Anterior cingulate cortex (tissue), 58 donors: ENCODE measurements at places on chromosomes 6 and 20.

GRCh38 chr20:62878244-62879038, 16.8 kb upstream of the TCFL5 start:
- DNase-seq, result no peak

DNA sequence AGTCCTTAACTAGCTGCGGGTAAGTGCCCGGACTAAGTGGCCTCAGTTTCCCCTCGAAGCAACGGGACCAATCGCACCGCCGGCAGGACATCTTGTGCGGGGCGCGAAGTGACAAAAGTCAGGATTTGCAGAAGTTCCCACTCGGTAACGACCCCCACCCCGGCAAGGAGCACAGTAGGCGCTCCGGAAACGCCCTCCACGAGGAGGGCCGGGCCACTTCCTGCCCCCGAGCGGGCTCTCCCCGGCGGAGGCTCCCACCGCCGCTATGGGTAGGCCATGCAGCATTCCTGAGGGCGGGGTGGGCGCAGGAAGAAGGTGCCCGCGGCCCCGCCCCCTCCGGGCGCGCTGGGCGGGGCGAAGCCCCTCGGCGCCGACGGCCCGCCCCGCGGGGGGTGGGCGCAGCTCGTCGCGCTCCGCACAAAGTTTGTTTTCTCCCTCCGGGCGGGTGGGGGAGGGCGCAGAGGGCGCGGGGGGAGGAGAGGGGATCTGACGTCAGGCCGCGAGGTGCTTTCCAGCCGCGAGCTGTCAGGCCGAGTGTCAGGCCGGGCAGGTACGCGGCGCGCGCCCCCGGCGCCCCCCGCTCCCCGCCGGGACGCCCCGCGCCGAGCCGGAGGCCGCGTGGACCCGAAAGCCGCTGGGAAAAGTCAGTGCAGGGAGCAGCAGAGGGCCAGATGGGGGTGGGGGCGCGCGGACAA, at the start of gene TGIF2:
Gene TGIF2, plus strand, starts transcription at position 495 of the 695 bp plus-strand sequence. CDS start 5,178 bp downstream, outside the sequence.
- no peak for DNase-seq

DNA sequence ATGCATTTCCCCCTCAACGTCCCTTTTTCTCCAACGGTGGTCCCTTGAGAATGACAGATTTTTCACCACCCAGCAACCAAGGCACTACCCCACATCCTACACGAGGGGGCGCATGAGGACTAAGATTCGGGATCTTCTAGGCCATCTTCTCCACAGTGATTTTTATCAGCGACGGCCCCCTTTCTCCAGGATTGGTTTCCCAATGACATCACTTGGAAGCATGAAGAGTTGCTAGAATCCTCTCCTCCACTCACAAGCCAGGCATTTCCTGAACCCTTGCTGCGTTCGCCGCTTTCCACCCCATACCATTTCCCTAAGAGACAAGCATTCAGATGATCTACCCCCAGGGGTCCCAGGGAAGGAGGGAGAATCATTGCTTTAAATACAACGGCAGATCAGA, 252.0 kb downstream of the HIVEP2 start:
- no peak for DNase-seq

DNA sequence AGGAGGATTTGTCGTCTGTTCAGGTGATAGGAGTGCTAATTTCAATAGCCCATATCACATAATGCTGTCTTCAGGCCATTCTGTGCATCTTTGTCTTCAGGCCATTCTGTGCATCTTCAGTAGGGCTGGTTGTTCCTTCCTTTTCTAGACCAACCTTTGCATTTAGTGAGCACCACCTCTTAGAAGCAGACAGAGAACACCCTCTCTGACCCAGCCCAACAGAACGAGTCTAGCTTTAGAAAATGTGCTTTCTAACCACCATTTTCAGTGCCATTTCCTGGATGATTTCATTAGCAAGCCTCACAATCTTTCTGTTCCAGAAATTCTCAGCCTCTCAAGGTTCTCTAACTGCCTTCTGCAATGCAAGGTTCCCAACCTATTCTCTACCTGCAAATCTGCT, 215.3 kb upstream of the KCNQ5 start:
- no peak for DNase-seq

- no peak for DNase-seq
These were observed 8.4 kb downstream of the CCDC167 start for GRCh38 chr6:37491171-37491829.

DNA sequence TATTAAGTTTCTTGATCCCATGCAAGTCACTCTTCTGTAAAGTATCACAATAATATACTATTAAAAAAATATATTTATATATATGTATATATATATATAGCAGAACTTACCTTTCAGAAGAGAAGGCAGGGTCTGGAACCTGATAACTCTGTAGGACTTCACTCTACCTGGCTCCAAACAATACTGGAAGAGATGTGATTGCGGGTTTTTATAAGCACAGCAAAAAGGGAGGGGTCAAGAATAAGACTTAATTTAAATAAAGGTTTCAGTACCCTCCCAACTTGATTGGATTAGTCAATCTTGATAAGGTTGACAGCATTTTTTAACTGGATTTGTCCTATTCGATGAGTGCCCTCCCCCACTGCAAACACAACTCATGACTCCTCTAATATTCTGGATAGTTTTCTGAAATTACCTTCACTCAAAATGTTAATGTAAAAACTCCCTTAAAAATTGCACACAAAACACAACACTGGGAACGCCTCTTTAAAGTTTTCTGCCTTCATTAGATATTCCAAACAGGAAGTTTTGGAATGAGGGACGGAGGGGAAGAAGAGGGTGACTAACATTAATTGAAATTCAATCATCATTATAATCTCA, 4.0 kb upstream of the ZNF217 start:
- DNase-seq, result no peak

- DNase-seq, result no peak
These were observed 545 bp downstream of the FNDC1 start for GRCh38 chr6:159169557-159170332.

- no peak for DNase-seq
These were observed 223.6 kb downstream of the HIVEP2 start for GRCh38 chr6:142721215-142721920.

DNA sequence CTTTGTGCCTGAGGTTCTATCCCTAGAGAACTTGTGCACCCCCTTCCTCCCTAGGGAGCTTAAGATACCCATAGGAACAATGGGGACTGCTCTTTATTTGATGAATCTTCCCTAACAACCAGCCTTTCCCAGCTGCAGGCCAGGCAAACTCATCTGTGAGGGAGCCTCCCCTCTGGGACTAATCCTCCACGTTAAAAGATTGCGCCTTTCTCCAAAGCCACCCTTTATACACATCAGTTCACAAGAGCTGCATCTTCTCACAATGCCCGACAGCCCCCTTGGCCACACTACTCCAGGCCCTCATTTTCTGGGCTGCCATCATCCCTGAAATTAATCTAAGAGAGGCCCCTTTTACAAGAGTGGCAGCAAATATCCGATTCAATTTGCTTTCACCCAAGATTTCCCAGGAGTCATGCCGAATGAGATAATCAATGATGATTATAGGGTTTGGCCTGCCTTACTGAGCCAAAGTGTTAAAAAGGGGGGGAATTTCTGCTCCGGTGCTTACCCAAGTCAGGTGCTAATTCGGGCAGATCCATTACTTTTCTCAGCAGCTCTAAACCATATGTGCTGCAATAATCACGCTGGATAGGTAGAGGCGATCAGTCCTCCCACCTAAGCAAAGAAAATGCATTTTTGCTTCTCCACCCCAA, 336.5 kb downstream of the KIF16B start:
- DNase-seq, result no peak

DNA sequence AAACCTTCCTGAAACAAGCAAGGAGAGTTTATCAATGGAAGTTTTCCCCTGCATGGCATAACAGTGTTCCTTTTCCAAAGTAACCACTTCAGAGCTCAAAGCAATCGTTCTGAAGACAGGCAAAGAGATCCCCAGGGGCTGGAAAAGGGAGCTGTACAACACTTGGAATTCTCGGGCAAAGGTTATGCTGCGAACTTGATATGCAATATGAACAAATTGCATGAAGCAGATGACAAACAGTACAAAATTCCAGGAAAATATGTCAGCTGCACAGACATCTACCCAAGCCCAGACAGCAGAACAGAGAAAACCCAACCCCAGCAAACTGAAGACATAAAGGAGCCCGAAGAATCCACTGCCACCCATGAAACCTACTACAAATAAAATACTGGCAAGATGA, 18.4 kb downstream of the POPDC3 start:
- DNase-seq, result no peak

DNA sequence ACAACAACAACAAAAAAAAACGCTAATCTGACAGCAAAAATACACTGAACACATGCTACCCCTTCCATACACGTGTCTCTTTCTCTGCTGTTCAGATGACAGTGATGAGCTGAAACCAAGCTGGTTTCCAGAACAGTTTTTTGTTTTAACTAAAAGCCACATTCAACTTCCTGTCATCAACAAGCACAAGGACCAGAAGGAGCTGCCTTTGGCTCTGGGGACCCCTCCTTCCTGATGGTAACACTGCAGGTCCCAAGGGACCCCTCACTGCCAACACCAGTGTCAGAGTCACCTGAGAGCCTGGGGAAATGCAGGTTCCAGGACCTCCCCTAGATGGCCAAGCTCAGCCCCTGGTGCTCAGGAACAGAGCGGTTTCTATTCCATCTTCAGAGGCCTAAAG, 6.0 kb downstream of the CST7 start:
- DNase-seq, result no peak

DNA sequence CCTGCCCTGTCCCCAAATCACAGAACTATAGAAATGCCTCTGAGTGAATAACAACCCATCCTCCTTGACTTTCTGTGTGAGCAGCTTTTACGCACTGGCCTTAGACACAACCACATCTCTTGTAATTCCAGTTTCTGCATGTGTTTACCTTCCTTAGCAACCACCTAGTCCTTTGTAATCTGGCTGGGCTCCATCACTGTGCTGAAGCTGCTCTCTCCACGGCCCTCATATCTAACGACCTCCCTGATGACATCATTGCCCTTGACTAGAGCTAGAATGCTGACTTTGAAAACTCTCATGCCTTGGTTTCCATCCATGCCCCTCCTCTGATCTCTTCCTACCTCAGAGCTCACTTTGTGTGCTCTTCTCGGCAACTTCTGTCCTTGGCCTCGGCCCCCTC, 30.5 kb upstream of the GLP1R start:
- no peak for DNase-seq

- DNase-seq, result no peak
These were observed 219.8 kb upstream of the AGPAT4 start for GRCh38 chr6:161493576-161494118.

GRCh38 chr20:59770270-59770669, 163.2 kb downstream of the SYCP2 start:
- no peak for DNase-seq

- DNase-seq, result no peak
These were observed 38.0 kb upstream of the HSF2 start for GRCh38 chr6:122361314-122361979.

DNA sequence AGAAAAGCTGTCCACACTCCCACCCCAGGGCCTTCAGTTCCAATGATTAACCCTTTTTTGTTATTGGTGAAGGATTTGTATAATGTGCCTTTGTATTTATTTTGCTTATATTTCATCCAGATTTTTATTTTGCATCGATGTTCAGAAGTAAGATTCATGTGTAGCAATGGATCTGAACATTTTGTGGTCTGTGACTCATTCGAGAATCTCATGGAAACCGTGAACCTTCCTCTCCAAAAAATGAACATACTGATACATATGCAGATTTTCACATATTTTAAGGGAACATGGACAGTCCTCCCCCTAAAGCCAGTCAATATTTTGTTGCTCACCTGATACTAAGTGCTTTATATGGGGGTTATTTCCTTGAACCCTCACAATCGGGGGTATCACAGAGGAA, 421.8 kb upstream of the SOX4 start:
- no peak for DNase-seq

- DNase-seq, result no peak
These were observed 365.0 kb upstream of the CHD6 start for GRCh38 chr20:41983159-41983558.

GRCh38 chr6:125392682-125393081, 90.9 kb upstream of the HDDC2 start:
- DNase-seq, result no peak

DNA sequence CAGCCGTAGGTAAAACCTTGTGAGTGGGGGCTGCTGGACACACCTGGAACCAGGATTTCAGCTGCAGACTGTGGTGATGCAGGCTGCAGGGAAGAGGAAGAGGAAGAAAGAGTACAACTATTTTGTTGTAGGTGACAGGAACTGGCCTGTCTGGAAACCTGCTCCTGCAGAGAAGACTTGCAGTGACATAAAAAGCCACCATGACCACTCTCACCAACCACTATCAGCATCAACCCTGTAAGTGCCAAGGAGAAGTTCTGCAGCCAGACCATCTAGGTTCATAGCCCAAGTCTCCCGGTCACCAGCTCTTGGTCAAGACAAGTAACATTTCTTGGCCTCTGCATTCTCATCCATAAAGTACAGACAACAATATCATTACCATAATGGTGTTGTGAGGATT, 91.2 kb downstream of the PREX1 start:
- no peak for DNase-seq

DNA sequence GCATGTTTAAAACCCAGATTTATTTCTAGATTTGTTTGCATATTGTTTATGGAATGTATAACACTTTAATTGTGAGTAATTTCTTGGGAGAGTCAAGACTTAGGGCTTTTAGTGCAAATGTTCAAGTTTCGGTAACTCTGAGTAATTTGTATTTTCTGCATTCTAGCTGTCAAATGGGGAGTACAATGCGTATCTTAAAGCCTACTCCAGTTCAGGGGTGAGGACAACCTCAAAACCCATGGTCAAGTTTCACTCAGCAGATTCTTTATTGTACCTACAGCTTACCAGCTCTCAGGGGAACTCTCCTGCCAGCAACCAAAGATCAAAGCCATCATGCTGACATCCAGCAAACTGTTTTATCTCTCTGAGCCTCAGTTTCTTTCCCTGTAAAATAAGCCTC, 458.6 kb upstream of the JARID2 start:
- DNase-seq, result no peak

- no peak for DNase-seq
These were observed 855.8 kb upstream of the CITED2 start for GRCh38 chr6:140230282-140230681.

GRCh38 chr6:113377362-113377942, 479.7 kb upstream of the MARCKS start:
- DNase-seq, result no peak

DNA sequence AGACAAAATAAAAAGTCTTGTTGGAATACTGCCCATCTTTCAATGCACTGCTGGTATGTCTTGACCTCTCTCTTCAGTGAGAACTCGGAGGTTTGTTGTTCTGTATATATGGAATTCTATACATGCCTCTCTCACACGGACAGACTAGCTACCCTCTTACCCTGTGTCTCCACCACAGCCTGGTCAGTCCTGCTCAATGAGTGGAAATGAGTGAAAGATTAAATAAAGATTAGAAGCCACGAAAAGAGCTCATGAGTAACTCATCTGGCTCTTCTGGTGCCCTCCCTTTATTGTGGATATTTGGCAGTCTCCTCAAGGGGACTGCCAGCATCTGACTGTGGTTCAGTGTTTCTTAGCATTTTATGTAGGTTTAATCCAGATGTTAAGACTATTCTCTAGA, 262.8 kb upstream of the MAP3K7 start:
- no peak for DNase-seq
